Amniotic stem cell (primary cell): ENCODE measurements at places on chromosomes 6 and 20.

- no peak for DNase-seq
These were observed 27.7 kb upstream of the PTPN1 start for GRCh38 chr20:50482396-50482981.

- no peak for DNase-seq
These were observed 8.5 kb upstream of the UBD start for GRCh38 chr6:29567991-29568390.

DNA sequence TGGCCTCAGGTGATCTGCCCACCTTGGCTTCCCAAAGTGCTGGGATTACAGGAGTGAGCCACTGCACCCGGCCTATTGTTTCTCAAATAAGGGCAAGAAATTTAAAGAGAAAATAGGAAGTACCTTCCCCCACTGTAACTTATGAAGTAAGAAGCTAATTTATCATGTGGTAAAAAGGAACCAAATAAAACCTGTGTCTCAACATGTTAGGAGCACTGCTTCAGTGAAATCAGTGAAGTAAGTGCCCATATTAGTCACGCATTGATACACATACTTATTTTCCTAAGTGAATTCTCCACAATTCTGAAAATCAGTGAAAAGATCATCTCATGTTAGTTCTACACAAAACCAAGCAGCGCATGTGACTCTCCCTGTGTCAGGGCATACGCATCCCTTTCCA is 14.2 kb upstream of the LPA start:
- no peak for DNase-seq

DNA sequence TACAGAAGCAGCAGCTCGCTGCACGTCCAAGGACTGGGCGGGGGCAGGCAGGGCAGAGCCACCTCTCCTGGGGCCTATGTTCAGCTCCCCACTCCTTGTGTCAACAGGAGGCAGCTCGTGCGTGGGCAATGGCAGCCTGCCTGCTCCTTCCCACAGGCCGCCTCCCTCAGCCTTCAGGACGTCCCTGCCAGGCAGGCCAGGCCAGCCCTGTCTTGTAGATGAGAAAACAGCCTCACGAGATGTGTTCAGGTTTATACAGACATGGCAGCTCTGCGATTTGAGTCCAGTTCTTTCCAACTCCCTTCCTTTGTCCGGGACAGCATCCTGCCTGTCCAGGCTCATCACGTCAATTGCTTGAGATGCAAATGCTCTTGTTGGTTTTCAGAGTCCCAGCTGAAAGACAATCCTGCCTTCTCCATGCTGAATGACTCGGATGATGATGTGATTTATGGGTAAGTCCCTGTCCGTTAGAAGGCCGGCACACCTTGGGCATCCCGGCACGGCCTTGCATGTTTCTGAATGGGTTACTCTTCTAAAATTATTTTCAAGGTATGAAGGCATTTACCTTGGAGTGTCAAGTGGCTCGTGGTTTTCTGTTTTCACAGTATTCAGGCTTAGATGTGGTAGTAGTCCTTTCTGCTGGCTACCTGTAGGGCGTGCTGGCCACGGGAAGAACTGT is 13.5 kb downstream of the DYNLT1 start:
- DNase-seq: no peak

- no peak for DNase-seq
These were observed 31.0 kb downstream of the ASCC3 start for GRCh38 chr6:100850174-100850573.

DNA sequence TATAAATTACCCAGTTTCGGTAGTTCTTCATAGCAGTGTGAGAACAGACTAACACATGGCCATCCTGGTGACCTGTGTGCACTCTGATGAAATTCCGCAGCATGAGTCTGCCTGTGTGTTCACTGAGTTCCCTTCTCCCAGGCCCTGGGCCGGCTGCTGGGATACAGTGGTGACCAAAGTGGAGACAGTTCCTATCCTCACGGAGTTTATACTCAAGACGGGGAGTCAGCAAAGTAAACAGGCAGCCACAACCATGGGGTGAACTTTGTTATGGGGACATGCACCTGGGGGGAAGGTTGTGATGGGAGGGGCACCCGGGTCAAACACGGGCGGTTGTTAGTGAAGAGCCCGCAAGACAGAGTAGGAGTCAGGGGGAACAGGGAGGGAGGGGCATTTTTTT is 202.0 kb downstream of the CDH4 start:
- DNase-seq: no peak

GRCh38 chr20:24448170-24448569 is 21.3 kb upstream of the SYNDIG1 start:
- DNase-seq: no peak

- DNase-seq: no peak
These were observed 450.5 kb downstream of the MAFB start for GRCh38 chr20:40238511-40238910.

DNA sequence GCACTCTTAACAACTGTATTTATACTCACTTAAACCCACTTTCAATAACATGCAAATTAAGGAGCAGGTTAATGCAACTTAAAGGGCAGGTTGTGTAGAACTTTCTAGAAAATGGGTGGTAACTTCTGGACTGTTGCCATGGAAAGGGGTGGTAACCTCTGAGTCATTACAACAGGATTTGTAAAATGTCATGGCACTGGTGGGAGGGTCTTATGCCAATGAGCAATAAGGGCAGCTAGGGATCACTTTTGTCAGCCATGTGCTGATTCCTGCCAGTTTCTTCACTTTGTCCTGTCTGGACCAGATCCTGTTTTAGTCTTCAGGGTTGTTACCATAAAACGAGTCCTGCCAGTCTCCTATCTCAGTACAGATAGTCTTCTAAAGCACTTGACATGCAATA is 560.5 kb upstream of the PTCHD4 start:
- no peak for DNase-seq

DNA sequence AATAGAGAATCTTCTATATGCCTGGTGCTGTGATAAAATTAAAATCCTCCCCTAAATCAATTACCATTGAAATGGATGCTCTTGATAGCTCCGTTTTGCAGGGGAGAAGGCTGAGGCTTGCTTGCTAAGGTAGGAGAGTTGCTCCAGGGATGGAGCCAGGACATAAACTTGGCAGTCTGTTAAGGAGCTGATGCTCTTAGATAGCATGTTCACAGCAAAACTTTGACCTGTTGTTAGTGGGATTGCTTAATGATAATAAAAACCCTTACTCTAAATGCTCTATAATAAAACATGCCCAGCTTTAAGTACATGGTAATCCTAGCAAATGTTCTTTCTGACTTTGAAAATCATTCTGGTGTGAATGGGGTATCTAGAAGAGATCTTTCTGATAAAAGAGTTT is 228.4 kb upstream of the JAG1 start:
- no peak for DNase-seq

- no peak for DNase-seq
These were observed 8.1 kb downstream of the HLA-DRB1 start for GRCh38 chr6:32581315-32582095.

GRCh38 chr20:50323209-50323608 is 132.6 kb downstream of the CEBPB start:
- DNase-seq: no peak

GRCh38 chr6:73262671-73263569 is at the start of gene KHDC1:
Gene KHDC1 (minus strand): TSS chr6:73263196. CDS start chr6:73242517, 20,679 bp downstream.
- DNase-seq: no peak

DNA sequence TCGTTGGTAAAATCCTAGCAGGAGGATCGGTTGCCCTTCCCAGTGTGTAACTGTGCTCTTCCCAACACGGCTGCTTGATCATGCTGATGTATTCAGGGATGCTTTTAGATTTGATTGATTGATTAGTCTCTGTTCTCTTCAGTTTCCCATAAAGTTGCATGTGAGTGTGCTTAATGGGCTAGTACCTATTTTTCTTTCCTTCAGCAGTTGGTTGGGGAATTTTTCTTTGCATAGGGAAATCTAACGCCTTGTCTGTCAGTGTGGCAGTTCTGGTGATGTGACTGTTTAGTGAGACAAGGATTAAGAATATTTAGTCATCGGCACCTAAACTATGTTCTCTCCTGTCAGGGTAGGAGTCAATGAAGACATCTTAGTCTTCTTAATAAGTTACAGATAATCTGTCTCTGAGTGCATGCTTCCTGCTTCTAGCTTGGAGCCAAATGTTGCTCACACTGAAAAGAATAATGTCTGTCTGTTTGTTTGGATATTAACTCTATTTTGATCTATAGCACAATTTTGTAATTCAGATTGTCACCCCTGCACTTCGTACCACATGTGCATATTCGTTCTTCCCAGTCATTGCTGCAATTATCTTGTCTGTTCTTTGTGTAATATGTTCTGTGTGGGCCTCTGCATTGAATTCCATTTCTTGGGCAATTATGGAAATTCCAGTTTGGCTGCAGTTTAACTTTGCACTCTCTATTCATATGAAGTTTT is 169.9 kb downstream of the EDN1 start:
- no peak for DNase-seq

DNA sequence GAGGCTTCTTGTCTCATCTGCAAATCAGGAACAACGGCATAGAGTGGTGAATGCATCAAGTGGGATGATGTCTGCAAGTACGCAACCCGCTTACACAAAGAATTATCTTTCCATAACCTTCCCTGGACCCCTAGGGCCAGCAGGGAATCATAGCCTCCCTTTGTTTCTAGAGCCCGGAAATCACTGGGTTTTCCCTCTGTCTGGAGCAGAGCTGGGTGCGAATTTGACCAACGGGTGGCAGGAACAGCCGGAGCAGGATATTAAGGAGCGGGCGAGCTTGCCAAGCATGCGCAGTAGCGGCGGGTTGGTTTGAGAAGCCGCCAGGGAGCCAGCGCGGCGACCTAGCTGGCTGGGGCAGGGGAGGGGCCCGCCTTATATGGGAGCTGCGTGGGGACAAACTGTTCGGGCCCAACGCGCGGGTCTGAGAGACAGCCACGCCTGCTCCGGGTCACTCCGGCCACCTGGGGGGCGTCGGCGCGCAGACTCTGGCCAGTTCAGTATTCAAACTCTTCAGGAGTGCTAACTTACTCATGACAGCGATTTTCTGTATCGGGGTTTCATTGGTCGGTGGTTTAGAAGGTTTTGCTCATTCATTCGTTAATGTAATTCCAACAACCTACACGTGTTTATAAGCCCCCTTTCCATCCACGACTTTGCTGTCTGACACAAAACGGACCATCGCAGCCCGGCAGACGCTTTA is 1.6 kb upstream of the KIF16B start:
- DNase-seq: no peak

- DNase-seq: no peak
These were observed 12.4 kb downstream of the ZKSCAN4 start for GRCh38 chr6:28239636-28240035.

- peak; percentile 91 for DNase-seq
These were observed 15.0 kb upstream of the TBC1D22B start for GRCh38 chr6:37242429-37243052.

DNA sequence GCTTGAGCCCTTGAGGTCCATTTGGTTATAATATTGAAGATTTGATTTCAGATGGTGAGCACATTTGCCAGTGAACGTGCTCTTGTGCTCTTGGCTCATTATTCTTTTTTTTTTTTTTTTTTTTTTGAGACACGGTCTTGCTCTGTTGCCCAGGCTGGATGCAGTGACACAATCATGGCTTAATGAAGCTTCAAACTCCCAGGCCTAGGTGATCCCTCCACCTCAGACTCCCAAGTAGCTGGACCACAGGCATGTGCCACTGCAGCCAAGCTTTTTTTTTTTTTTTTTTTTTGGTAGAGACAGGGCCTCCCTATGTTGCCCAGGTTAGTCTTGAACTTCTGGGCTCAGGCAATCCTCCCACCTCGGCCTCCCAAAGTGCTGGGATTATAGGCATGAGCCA is 176.2 kb downstream of the KLHL32 start:
- no peak for DNase-seq

DNA sequence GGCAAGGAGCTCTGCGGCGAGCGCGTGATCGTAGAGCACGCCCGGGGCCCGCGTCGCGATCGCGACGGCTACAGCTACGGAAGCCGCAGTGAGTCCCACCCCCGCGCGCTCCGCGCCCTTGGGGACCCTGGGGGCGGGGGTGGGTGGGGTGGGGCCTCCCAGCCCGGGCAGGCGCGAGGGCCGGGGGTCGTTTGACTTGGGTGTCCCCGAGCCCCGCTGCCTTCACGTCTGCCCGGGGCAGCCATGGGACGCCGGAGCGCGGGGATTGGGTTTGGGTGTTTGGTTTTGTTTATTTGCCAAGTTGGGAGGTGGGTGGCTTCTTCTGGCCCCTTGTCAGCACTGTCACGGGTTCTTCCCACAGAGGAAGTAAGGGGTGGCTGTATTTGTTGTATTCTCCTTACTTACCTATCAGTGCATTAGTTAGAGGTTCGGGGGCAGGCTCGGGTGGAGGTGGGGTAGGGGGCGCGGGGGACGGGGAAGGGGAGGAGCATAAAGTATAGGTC is 777 bp downstream of the SRSF6 start:
- DNase-seq: no peak

- no peak for DNase-seq
These were observed 5.3 kb upstream of the FOXC1 start for GRCh38 chr6:1604158-1605003.

- peak; percentile 13 for DNase-seq
These were observed 67.6 kb downstream of the NUDT3 start for GRCh38 chr6:34324738-34325444.

- DNase-seq: no peak
These were observed 22.7 kb downstream of the ZDHHC14 start for GRCh38 chr6:157403686-157404051.

- no peak for DNase-seq
These were observed 90.4 kb downstream of the NFATC2 start for GRCh38 chr20:51452091-51452613.

- no peak for DNase-seq
These were observed 660.4 kb downstream of the CD109 start for GRCh38 chr6:74356391-74356790.

DNA sequence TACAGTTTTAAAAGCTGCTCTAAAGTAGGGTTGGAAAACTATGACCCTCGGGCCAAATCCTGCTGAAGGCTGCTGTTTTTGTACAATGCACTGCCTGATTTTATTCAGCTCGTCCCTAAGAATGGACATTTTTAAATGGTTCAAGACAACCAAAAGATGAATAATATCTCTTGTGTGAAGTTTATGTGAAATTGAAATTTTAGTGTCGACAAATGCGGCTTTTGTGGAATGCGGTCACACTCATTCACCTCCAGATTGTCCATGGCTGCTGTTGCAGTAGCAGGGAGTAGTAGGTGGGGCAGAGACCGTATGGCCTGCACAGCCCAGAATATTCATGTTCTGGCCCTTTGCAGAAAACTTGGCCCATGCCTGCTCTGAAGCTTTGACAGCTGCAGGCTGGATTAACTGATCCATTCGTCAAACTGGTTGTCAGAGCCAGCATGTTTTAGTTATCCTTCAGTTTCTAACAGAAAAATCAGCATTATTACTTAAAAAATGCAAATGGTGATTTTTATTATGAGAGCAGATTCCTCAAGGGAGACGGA is 91.6 kb downstream of the PSMG4 start:
- no peak for DNase-seq
